ENCODE measurements at places on chromosomes 3 and 15.

DNA sequence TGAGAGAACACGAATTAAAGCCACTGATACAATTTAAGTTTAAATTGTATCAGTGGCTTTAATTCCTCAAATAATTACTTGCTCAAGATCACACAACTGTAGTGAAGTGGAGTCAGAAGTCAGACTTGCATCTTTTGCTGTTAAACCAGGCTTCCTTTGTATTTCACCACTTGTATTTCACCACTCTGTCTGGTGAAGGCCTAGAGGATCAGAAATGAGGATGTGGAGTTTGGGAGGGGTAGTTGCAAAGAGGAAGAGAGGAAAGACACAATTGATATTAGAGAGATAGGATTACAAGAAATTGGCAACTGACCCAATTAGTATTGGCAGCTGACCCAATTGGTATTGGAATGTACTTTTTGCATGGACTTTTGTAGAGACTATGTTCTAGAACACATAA, 288.1 kb upstream of the GPR149 start:
- DNase-seq = no peak

GRCh38 chr3:65938147-65938546, 100.6 kb downstream of the MAGI1 start:
- no peak for DNase-seq

GRCh38 chr3:150292891-150293290, 115.2 kb upstream of the TSC22D2 start:
- DNase-seq = peak; percentile 74

DNA sequence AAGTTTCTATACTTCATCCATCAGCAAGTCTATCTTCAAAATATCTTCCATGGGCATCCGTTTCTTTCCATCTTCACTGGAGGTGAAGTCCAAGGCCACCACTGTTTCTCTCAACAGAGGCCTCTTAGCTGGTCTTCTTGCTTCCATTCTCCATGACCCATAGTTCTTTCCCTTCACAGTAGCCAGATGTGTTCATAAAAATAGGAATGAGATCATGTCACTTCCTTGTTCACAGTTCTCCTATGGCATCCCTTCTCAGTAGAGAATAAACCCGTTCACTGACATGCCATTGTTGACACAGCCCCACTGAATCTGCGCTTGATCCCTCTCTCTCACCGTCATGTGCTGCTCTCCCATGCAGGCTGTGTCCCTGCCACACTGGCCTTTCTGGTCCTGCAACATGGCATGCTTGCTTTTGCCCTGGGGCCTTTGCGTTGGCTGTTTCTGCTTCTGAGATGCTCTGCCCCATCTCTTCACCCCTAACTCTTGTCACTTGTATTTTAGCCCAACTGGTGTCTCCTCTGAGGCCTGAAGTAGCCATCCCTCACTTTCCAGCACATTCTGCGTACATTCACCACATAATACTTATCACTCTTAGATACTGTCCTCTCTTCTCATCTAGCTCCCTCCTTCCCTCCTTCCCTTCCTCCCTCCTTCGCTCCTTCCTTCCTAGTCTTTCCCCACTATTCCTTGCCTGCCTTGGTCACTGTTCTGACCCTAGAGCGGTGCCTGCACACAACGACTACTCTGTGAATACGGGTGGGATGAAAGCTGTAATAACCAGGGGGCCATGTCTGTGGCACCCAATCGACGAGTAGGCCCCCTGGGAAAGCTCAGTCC, 42.0 kb downstream of the STARD5 start:
- no peak for DNase-seq

GRCh38 chr3:57877116-57877515, 121.0 kb downstream of the SLMAP start:
- no peak for DNase-seq

- DNase-seq = no peak
Measured at GRCh38 chr15:40242601-40243000, 3.7 kb downstream of the PAK6 start.

DNA sequence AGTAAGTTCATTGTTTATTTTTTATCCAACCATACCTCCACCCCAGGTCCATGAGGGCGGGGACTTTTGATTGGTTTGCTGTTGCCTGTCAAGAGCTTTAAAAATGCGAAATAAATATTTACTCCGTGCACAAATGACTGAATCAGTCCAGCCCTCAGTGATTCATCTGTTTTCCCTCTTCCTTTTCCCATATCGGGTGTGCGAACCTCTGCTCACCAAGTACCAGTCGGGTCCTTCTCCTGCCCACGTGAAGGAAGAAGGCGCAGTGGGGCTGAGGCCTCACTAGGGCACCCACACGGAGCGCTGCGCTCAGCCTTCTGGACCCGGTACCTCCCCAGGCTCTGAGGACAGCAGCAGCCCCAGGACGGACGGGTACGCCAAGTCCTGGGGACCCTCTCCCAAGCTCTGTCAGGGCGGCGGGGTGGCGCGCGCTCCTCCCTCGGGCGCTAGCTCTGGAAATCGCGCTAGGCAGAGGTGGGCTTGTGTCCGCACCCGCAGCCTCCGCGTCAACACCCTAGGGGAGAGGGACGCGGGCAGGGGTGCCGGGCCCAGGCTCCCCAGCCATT, 70.5 kb upstream of the EPHB3 start:
- no peak for DNase-seq

- DNase-seq = no peak
Measured at GRCh38 chr15:58037723-58038301, 27.7 kb downstream of the ALDH1A2 start.

All from GM04504 (cell line).